ENCODE measurements at places on chromosomes 13 and 19.

- DNase-seq = no peak
Measured at GRCh38 chr13:37381502-37381901, 217.1 kb downstream of the POSTN start.

DNA sequence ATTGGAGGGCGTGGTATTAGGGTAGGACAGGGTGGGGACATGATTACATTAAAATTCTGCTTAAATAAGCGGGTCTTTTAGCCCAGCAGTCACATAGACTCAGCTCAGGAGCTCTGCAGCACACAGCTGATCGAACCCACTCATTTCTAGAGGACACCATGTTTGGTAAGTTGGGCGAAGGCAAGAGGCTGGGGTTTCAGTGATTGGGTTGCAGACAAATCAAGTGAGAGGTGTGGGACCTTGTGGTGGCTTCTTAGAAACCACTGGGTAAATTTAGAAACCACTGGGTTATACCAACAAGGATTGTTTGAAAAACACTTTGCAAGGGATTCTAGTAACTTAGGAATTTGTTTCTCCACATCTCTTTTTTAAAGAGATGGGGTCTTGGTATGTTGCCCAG is at the start of gene LEUTX:
LEUTX (plus strand) TSS at position 92 of the 400 bp plus-strand sequence; CDS start at position 159, 67 bp downstream.
- DNase-seq = no peak

- no peak for DNase-seq
Measured at GRCh38 chr13:59677966-59678814, 485.5 kb downstream of the DIAPH3 start.

DNA sequence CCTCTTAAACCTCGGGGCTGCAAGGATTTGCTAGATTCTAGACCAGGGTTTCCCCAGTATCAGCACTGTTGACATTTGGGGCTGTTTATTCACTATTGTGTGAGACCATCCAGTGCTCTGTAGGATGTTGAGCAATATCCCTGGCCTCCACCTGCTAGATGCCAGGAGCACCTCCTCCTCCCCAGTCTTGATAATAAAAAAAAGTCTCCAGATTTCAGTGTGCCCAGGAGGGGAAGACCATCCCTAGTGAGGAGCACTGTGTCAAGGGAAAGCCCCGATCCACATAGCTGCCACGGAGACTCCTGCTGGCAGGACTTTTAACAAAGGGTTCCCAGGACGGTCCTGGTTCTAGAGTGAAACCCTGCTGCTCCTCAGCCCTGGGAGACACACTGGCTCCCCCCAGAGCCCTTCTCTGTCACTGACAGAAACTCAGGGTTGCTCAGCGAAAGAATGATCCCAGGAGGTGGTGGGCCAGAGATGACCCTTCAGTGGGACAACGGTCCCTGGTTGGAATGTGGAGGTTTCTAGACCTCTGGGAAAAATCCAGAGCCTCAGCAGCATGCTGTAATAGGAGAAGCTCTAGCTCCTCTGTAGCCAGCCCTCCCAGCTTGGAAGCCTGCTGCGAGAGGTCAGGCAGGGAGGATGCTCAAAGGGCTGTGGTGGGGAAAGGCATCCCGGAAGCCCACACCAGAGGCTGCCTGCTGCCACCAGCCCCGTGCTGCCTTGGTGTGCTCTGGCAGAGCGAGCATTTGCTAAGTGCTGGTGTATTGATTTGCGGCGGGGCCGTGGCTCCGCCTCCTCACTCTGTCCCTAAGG is 20.3 kb downstream of the LYL1 start:
- no peak for DNase-seq

DNA sequence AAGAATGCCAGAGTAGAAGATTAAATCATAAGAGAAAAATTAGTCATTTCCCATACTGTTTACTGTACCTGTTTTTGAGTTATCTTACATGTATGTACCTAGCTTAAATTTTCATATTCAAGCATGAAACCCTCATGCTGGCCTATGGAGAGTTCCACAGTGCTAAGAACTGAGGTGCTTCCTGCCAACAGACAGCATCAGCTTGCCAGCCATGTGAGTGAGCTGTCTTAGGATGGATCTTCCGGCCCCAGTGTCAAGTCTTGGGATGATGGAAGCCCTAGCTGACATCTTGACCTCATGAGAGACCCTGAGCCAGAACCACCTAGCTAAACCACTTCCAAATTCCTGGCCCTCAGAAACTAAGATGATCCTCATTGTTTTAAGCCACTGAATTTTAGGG is 90.1 kb downstream of the SERP2 start:
- no peak for DNase-seq

GRCh38 chr13:40026741-40027140 is 371.3 kb downstream of the COG6 start:
- peak; percentile 71 for DNase-seq

- DNase-seq = no peak
Measured at GRCh38 chr13:95362666-95363065, 61.4 kb upstream of the ABCC4 start.

DNA sequence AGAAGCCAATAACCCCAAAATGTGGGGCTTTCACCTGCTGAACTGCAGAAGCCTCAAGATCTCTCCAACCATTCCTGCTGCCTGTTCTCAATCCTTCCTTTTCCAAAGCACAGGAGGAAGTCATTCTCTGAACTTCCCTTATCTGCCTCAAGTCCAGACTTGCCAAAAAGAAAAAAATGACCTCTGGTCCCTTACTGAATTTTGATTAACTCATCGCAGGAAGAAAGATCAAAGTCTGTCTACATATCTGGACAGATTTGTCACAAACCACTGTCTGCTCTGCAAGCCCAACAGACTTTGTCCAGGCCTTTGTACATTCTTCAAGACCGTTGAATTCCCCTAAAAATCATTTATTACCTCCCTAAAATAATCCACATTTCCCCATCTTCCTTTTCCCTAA is 126.5 kb upstream of the NBEA start:
- DNase-seq = no peak

DNA sequence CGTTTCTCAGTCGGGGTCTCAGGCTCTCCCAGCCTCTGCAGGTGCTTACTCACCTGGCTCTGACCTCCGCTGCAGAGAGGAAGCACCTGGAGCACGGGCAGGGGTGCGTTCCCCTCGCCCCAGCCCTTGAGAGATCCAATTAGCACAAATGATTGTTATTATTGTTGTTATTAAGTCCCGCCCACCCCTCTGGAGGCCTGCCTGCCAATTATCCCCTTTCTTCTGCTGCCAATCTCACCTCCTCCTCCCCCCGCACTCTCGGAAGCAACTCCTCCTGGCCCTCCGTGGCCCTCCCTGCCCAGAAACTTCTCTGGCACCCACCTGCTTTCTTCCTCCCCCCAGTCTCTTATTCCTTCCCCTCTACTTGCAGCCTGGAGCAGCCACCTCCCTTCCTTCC is 8.8 kb downstream of the ZNF787 start:
- DNase-seq = no peak

GRCh38 chr13:113393563-113394338 is 29.8 kb upstream of the GRTP1 start:
- DNase-seq = peak; percentile 81

DNA sequence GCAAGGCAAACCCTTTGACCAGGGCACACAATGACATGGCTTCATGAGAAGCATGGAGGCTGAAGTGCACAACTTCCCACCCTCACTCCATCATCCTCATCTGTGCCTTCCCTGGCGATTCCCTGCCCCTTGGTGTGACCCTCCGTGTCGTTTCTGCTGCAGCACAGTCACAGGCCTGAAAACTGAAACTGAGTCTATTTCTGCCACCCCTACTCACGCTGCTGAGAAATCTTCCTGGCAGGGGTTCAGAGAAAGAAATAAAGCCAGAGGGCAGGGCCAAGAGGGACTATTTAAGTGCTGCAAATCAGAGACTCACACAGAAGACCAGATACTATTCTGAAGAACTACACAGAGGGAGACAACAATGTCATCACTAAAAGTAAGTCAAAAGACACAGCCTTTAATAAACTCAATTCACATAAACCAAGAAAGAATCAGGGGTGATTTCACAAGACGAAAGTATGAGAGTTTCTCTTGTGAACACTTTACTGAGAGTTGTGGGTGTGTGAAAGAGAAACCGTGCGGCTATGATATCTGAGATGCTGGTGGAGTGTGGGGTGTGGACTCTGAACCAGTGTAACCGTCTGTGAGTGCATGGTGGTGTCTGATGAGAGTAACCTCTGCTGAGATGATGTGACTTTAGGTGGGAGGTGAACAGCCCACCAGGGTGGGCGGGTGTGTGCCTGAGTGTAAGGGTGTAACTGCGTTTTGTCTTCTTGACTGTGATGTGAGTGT is 23.5 kb downstream of the LGALS16 start:
- DNase-seq = peak; percentile 76

DNA sequence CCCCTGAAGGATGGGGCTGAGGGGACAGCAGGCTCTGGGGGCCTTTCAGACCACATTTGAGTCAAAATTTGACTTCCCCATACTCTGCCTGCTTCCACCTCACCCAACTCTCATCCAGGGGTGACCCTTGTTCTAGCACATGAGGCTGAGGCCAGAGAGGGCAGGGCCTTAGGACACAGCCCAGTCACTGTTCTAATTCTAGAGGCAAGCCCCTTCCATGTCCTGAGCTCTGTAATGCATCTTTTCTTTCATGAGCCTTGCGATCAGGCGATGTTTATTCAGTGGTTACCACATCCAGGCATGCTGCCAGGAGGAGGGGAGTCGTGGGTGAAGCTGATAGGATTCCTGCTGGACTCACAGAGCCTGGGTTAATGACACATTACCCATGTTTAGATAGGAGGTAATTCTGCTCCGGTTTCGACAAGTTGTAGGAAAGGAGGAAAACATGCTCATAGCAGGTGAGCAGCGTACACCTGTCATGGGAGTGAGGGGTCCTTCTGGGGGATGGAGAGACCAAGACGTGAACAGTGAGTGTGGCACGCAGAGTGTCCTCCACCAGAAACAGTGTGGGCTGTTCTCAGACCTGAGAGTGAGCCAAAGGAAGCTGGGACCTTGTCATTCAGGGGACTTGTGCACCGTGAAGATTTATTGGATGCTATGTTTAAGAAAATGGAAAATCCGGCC is 9.3 kb downstream of the RPS9 start:
- DNase-seq = no peak

GRCh38 chr13:110363010-110363409 is 55.9 kb downstream of the COL4A2 start:
- DNase-seq = no peak

DNA sequence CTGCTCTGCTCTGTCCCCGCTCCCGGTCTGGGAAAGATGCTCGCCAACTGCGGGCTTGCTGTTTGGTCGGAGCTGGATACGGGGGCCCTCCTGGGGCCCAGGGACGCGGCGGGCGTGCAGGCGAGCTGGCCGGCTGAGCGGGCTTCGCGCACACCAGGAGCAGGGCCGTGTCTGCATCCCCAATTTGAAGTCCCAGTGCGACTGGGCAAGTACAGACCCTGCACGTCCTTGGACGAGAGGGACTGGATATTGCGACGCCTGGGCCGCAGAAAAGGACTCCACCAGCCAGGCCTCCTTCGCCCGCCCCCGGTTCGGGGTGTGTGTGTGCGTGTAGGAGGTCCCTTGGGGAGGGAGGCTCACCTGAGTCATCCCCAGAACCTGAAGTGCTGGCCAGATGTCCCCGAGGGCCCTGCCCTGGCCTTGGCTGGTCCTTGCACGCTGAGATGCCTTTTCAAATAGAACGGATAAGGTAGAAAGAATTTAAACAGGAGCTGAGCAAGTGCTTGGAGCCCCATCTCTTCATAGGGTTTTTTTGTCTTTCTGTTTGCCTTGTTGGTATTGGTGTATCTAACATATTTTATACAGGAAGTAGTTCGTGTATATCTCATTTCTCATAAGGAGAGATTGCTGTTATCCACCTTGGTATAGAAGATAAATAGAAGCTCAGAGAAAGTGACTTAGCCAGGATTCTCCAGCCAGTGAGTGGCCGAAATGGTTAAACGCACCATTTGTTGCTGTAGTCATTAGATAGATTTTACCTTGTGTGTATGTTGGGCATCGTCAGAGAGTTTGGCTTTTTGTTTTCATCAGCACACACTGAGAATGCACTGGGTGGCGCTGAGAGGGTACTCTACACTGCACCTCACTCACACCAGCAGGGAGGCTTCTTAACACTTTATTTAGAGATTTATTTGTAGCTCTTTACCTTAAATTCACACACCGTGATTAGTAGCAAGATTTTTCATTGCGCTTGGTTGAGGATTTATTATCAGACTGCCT is 1.1 kb downstream of the NAXD start:
- peak; percentile 38 for DNase-seq

DNA sequence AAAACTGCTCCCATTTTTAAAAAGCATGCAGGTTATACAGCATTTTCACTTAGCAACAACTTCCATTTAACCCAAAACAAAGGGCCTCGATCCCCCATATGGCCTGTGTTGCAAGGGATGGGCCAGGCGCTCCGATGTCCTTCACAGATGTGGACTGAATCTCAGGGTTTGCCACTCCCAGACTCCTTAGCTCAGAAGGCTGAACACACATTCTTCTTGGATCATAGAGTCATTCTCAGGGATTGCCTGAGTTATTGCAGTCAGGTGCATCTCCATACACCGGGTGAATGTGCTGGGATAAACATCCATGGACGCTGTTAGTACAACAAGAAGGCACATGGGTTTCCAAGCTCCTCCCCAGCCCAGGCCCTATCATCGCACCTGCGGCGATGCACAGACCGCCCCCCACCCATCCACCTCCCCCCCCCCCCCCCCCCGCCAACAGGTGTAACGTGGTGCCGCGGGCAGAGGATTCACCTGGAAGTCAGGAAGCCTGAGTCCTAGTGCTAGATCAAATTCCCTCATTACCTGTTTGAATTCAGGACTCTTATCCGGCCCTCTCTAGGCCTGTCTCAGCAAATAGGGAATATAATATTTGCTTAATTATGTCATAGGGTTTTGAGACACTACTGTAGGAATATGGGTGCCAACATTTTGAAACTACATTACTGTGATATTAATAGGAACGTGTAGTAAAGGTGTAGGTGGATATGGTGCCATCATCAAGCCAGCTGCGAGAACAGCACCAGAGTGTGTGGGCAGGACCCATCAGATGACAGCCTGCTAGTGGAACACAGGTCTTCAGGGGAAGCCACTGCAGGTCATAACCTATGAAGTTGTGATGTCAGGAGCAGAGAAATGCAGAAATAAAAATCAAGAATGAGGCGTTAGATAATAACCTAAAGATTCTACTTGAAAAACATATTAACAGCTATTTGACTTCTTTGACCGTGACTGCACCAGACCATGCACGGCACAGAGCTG is 110.9 kb downstream of the SACS start:
- no peak for DNase-seq
